Caki2 (cell line): ENCODE measurements at places on chromosomes 6 and 20. TPM values are rescaled to one million over a fixed set of nuclear protein-coding genes. Genes with fewer than 3 reads are reported as not detected.

The DCBLD1 gene
- total RNA-seq = 10.4 and 19.9 TPM in 2 replicates

The KCNQ5 gene
- total RNA-seq = 0.27 and 0.52 TPM in 2 replicates

The WFDC10B gene
- not detected in 2 replicates for total RNA-seq

The ENPP3 gene
- 0.17 and 0.29 TPM in 2 replicates for total RNA-seq

The TNNC2 gene
- not detected in 2 replicates for total RNA-seq

The RAB23 gene
- 17.0 and 25.2 TPM in 2 replicates for total RNA-seq

The ECI2 gene
- total RNA-seq = 74.5 and 81.0 TPM in 2 replicates

The PHIP gene
- 6.2 and 6.5 TPM in 2 replicates for total RNA-seq

The FAM83D gene
- total RNA-seq = 40.9 and 41.6 TPM in 2 replicates

The CAP2 gene
- 16.5 and 18.4 TPM in 2 replicates for total RNA-seq

The LY6G5C gene
- total RNA-seq = 0.30 TPM in 1 of 2 replicates, not detected in the other

The TNF gene
- 0.91 and 4.3 TPM in 2 replicates for total RNA-seq

The ESF1 gene
- 5.3 and 8.9 TPM in 2 replicates for total RNA-seq

The PEDS1 gene
- total RNA-seq = 31.7 and 34.1 TPM in 2 replicates

The NKAIN4 gene
- total RNA-seq = 2.9 and 5.0 TPM in 2 replicates

The HDGFL1 gene
- total RNA-seq = not detected in 2 replicates

The POPDC3 gene
- total RNA-seq = 139 and 161 TPM in 2 replicates

The WASF1 gene
- total RNA-seq = 21.9 and 26.5 TPM in 2 replicates

The TAGAP gene
- total RNA-seq = not detected in 2 replicates

The ANKRD6 gene
- 12.5 and 16.9 TPM in 2 replicates for total RNA-seq

The TDRD6 gene
- not detected in 2 replicates for total RNA-seq

The LRFN2 gene
- not detected in 2 replicates for total RNA-seq

The CD24 gene
- total RNA-seq = 922 and 985 TPM in 2 replicates

The ALDH5A1 gene
- total RNA-seq = 8.4 and 11.3 TPM in 2 replicates

The GABRR1 gene
- 0.61 TPM in 1 of 2 replicates, not detected in the other for total RNA-seq

The ADA gene
- total RNA-seq = 33.6 and 102 TPM in 2 replicates

The KCNS1 gene
- not detected in 2 replicates for total RNA-seq

The HS3ST5 gene
- not detected in 2 replicates for total RNA-seq

The PRDM13 gene
- 1.9 and 2.6 TPM in 2 replicates for total RNA-seq

The XKR7 gene
- total RNA-seq = 8.1 and 9.7 TPM in 2 replicates

The RIN2 gene
- total RNA-seq = 43.0 and 59.0 TPM in 2 replicates

The SNX9 gene
- 22.4 and 26.4 TPM in 2 replicates for total RNA-seq

The C6orf163 gene
- not detected in 2 replicates for total RNA-seq

The PTPN1 gene
- total RNA-seq = 28.1 and 28.2 TPM in 2 replicates

The SLPI gene
- total RNA-seq = 1.5 TPM in 1 of 2 replicates, not detected in the other

The PLCB4 gene
- total RNA-seq = 10.0 and 28.0 TPM in 2 replicates

The RNF39 gene
- total RNA-seq = not detected in 2 replicates

The SIRPG gene
- not detected in 2 replicates for total RNA-seq

The MAP7 gene
- 12.9 and 14.8 TPM in 2 replicates for total RNA-seq

The PNLDC1 gene
- not detected in 2 replicates for total RNA-seq

The OPRL1 gene
- 0.38 and 0.84 TPM in 2 replicates for total RNA-seq

The SIM1 gene
- total RNA-seq = 0.34 and 0.78 TPM in 2 replicates

The FAM50B gene
- 34.0 and 42.6 TPM in 2 replicates for total RNA-seq

The PLN gene
- not detected in 2 replicates for total RNA-seq

The C6orf58 gene
- total RNA-seq = 1.3 TPM in 1 of 2 replicates, not detected in the other

The BCKDHB gene
- total RNA-seq = 5.3 and 13.9 TPM in 2 replicates

The VGLL2 gene
- total RNA-seq = not detected in 2 replicates

The RCAN2 gene
- 1.8 TPM in 1 of 2 replicates, not detected in the other for total RNA-seq

The UBE2J1 gene
- total RNA-seq = 26.9 and 33.1 TPM in 2 replicates

The CTCFL gene
- total RNA-seq = not detected in 2 replicates
